ENCODE measurements at places on chromosomes 6 and 20.

GRCh38 chr20:9457136-9457535, 57.3 kb upstream of the LAMP5 start:
- DNase-seq = no peak

- DNase-seq = no peak
Measured at GRCh38 chr6:32163559-32164258, 686 bp upstream of the EGFL8 start.

DNA sequence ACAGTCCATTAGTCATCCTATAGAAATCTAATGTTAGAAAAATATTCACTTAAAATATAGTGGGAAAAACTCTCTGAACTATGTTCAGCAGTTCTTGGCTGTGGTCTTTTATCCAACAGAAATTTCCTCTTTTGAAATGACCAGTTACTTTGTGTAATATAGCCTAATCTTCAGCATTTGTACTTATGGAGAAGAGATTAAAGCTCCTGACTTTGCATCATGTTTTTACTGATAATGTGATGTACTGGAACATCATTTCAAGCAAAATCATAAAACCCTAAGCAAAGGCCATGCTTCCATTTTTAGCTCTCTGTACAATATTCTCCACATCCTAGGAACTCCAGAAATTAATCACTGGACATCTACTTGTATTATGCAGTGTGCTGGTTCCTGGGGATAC, 430.8 kb upstream of the RUNX2 start:
- DNase-seq = no peak

DNA sequence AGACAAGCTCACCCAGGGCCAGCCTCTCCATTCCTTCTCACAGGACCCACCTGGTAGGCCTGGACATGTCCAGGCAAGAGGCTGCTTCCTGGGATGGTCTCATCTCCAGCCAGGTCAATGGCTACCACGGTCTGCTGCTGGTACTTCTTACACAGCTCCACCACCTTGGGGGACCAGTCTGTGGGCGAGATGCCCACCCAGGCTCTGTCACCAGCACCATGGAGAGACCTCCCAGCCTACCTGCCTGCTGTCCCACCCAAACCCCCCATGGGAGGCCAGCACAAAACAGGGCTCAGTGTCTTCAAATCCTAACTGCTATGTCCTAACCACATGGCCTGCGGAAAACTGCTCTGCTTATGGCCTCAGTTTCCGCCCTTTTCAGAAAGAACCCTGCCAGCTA, 27.3 kb downstream of the ADA start:
- DNase-seq = no peak

DNA sequence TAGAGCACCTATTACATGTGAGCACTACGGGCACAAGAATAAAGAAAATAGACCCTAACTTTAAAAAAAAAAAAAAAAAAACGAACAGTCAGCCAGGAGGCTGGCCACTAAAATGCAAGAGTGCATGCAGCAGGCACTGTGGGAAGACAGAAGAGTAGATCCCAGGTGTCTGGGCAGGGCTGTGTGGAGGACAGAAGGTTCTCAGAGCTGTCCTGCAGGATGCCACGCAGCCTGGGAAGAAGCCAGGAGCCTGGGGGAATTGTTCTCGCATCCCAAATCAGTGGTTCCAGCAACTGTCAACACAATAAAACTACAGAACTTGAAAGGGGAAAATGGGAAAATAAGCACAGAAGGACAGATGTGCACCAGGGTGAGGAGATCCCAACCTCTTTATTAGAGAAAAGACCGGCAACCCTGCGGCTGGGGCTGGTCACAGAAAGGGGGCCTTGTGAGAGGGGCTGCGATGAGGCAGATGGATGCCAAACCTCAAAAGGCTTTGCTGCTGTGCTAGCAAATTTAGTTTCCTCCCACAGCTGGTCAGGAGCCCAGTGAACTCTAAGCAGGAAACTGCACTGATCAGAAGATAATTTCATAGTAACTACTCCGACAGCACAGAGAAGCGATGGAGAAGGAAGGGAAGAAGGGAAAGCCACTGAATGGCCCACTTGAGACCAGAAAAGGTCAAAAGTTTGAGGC, 30.9 kb downstream of the MAP3K5 start:
- no peak for DNase-seq

GRCh38 chr20:21102603-21103311, 3.4 kb downstream of the LINC00237 start:
- DNase-seq = no peak

DNA sequence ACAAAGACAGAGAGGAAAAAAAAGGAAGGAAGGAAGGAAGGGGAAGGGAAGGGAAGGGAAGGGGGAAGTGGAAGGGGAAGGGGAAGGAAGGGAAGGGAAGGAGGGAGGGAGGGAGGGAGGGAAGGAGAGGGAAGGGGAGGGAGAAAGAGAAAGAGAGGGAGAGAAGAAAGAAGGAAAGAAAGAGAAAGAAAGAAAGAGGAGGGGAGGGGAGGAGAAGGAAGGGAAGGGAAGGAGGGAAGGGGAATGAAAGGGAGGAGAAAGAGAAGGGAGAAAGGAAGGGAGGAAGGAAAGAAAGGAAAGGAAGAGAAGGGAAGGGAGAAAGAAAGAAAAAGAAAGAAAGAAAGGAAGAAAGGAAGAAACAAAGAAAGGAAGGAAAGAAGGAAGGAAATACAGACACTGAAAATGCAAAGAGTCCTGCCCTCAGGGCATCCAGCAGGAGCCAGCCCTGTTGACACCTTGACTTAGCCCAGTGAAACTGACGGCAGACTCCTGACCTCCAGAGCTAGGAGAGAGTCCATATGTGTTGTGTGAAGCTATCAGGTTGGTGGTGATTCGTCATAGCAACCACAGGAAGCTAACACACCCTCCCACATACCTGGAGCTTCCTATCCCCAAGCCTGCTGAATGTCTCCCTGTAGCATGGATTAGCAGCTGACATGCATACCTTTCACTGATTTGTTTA, 58.7 kb upstream of the SULF2 start:
- no peak for DNase-seq

- no peak for DNase-seq
Measured at GRCh38 chr6:108293527-108294296, 1.1 kb upstream of the AFG1L start.

DNA sequence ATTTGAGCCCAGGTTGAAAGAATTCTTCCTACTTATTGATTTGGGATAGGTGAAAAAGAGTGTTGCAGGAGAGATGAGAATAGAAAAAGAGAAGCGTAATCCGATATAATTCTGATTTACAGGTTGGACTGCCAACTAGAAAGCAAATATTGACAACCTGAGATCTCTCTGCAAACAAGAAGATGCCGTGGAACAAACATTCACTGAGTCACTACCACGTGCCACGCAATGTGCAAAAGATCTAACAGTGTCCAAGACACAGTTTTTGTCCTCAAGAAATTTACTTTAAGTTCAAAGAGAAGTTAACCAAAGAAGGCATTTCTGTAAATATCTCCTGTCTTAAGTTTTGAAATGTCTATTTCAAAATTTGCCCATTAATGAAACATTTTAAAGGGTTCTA, 578.0 kb upstream of the ARID1B start:
- no peak for DNase-seq

DNA sequence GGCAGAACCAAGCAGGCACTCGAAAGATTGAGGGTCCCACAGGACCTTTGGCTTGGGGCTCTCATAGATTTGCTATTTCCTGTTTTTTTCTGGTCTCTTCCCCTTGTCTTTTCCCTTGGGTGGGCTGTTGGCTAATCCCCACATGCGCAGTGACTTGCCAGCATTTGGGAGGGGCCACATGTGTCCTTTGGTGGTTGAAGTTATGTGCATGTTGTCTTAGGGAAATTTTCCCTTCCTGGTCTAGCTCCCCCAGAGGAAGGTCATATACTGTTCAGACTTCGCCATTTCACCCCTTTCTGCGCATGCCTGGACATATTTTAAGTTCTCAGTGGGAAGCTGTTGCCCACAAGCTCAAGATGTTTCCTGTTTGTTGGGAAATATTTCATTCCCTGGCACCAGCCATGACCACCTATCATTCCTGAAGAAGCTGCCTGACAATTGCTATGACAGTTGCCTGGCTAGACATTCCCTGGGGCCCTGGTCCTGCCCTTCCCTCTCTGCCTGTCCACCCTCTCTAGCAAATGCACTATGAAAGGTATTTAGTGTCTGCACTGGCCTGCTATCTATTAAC, 156.2 kb upstream of the THBS2 start:
- no peak for DNase-seq

- DNase-seq = no peak
Measured at GRCh38 chr6:122628714-122629113, 18.5 kb downstream of the PKIB start.

GRCh38 chr6:7550433-7550801, 8.9 kb downstream of the DSP start:
- no peak for DNase-seq

DNA sequence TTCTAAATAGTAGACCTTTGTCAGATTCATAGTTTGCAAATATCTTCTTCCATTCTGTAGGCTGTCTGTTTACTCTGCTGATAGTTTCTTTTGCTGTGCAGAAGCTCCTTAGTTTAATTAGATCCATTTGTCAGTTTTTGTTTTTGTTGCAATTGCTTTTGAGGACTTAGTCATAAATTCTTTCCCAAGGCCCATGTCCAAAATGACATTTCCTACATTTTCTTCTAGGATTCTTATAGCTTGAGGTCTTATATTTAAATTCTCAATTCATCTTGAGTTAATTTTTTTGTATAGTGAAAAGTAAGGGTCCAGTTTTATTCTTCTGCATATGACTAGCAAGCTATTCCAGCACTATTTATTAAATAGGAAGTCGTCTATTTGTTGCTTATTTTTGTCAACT, 287.0 kb downstream of the PACRG start:
- DNase-seq = no peak

DNA sequence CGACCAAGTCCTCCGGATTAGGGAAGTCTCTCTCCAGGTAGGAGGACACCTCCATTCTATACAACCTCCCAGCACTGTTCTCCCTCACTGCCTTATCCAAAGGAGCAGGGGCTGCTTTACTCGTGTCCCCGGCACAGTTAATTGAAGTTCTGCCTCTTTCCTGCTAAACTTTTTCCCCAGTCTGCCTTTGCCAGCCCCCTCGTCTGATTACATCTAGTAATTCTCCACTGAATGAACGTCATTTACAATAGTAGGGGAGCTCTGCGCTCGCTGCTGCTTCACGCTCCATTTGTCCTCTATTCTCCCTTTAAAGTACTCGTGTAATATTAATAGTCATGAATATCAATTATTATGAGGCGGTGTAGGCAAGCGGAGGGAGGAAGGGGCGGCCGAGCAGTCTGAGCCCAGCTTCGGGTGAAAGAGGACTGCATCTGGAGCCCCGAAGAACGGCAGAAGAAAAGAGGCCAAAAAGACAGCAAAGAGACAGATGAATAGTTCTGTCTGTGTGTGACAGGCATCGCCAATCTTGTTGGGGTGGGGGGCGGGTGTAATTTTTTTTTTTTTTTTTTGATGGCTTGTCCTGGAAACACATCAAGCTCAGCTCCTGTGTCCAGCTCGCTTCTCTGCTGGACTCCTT, 2.9 kb downstream of the TFAP2B start:
- no peak for DNase-seq

DNA sequence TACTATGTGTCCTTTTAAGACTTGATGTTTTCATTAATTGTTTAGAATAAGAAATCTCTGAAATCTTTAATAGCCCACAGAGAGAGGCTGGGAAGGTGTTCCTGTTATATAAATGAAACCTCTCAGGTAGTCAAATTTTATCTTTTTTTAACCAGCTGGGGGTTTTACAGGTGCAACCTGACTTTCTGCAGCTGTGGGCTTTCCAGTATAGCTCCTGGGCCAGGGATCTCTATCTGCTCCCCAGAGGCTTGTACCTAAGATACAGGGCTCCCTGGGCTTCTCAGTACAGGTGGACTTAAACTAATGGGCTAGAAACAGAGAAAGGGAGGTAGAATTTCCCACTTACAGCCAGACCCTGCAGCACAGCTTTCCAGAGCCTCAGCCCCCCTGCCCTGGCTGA, 49.4 kb downstream of the HLA-C start:
- DNase-seq = no peak

GRCh38 chr20:8361006-8361652, 229.1 kb downstream of the PLCB1 start:
- no peak for DNase-seq

GRCh38 chr20:58938541-58938940, 42.5 kb upstream of the NELFCD start:
- no peak for DNase-seq

- no peak for DNase-seq
Measured at GRCh38 chr6:99344289-99344688, 5.2 kb downstream of the FAXC start.

DNA sequence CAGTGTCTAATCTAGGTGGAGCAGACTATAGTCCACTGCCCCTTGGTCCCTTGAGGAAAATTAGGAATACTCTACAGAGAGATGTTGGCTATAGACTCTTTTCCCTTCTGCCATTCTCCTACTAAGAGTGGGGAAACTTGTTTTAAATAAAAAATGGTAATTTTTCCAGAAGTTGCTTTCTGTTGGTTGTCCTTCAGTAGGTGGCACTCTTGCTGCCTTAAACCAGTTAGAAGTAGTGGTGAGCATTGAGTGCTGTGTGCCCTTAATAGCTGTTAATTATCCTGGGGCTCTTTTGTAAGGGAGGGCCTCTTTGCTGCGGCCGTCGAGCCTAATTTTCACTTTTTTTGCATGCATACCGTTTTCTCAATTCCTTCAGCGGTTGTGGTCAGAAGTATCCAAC, 2.8 kb downstream of the CMTR1 start:
- no peak for DNase-seq

DNA sequence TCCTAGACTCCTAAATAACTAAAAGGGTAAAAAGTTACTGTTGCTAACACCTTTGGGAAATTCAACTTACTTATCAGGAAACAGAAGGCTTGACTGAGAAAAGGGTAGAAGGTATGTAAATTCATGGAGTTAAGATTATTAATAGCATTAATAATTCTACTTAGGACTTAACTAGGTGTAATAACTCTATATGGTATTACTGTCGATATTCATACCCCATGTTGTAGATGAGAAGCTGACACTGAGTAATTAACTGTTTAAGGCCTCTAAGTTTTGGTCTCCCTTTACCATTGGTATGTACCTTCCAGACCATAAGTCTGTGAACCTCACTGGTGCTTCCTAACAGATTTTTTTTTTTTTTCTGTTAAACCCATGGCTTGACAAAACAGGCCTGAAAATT, 15.4 kb downstream of the GLO1 start:
- no peak for DNase-seq

GRCh38 chr20:32524829-32525501, 60.2 kb downstream of the NOL4L start:
- no peak for DNase-seq

- DNase-seq = no peak
Measured at GRCh38 chr6:56036916-56037600, 161.7 kb upstream of the BMP5 start.

GRCh38 chr20:32581839-32582658, 3.1 kb downstream of the NOL4L start:
- no peak for DNase-seq

GRCh38 chr20:5189917-5190316, 63.1 kb downstream of the CDS2 start:
- no peak for DNase-seq

GRCh38 chr20:46416839-46417238, 10.4 kb upstream of the ELMO2 start:
- no peak for DNase-seq

All from NCI-H2107 (cell line).